ENCODE measurements at places on chromosomes 1 and 21.

- DNase-seq = no peak
Measured at GRCh38 chr1:200290010-200290685, 119.7 kb downstream of the ZNF281 start.

GRCh38 chr21:31252091-31252490 is 92.0 kb downstream of the TIAM1 start:
- no peak for DNase-seq

- DNase-seq = no peak
Measured at GRCh38 chr1:97942161-97943123, 21.6 kb upstream of the DPYD start.

GRCh38 chr21:38679534-38679933 is 126.2 kb upstream of the ETS2 start:
- DNase-seq = no peak

DNA sequence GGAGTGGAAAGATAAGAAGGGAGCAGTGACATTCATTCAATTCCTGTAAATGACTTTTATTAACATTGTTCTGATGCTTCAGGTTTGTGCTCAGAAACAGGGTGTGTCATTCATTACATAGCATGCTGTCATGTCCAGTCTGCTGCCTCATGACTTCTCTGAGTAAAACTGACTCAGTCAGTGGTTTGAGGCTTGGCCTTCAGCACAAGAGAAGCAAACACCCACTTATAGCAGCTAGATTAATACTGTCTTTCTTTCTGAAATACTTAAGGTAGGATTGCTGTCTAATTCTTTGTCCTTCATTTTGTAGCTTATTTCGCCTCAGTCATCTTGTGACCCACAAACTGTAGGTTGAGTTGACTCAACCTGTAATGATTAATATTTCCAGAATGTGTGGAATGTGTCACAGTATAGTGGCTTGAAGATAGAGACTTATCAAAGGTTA is 32.9 kb downstream of the RASAL2 start:
- DNase-seq = no peak

DNA sequence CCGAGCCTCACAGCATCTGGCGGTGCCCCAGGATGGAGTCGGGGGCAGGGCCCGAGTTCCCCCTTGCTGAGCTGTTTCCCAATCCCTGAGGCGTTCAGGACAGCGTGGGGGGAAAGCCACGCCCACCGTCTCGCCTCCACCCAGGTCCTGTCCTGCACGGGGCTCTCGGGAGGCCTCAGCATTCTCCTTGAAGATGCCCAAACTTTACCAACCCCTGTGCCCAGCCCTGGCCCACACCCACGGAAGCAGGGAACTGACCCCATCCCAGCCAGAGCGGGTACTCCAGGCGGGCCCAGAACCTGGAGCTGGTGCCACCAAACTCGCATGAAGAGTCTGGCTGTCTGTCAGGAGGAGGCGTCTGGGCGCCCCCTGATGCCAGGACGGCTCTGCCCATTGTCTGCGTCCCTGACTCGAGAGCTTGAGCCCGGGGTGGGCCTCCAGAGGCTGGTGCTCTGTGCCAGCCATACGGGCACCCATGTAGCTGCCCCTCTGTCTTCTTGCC is 35.3 kb upstream of the POFUT2 start:
- no peak for DNase-seq

DNA sequence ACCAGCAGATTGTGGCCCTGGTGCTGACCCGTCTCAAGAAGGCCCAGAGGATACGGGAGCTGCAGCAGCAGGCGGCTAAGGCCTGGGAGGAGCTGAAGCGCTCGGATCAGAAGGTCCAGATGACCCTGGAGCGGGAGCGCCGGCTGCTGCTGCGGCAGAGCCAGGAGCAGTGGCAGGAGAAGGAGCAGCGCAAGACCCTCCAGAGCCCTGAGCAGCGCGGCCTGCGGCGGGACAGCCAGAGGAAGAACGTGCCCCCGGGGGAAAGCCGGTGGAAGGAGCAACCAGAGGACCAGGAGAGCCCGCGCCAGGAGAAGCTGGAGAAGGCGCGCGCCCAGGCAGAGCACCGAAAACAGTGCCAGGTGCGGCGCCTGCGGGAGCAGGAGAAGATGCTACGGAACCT is 1.0 kb downstream of the CCDC185 start:
- DNase-seq = no peak

DNA sequence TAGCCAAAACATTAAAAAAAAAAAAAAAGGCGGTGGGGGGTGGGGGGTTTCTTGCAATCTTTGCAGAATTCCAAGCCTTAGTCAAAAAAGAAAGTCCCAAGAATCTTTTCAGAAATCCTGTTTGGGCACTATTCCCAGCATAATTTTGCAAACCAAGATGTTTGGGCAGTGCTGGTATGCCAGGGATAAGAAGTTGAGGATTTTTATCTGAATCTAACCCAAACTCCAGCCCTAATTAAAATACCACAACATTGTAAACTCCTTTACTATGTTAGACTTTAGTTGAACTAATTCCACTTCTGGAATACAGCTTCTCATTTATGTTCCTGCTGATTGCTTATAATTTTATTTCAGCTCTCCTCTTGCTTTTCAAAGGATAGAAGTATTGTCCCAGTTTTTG is 504.1 kb upstream of the ADGRL2 start:
- DNase-seq = no peak

- DNase-seq = no peak
Measured at GRCh38 chr1:192559115-192560006, 16.2 kb upstream of the RGS1 start.

- DNase-seq = no peak
Measured at GRCh38 chr21:44049182-44049581, 37.1 kb downstream of the TRAPPC10 start.

- no peak for DNase-seq
Measured at GRCh38 chr1:22739648-22740385, 29.2 kb downstream of the EPHB2 start.

DNA sequence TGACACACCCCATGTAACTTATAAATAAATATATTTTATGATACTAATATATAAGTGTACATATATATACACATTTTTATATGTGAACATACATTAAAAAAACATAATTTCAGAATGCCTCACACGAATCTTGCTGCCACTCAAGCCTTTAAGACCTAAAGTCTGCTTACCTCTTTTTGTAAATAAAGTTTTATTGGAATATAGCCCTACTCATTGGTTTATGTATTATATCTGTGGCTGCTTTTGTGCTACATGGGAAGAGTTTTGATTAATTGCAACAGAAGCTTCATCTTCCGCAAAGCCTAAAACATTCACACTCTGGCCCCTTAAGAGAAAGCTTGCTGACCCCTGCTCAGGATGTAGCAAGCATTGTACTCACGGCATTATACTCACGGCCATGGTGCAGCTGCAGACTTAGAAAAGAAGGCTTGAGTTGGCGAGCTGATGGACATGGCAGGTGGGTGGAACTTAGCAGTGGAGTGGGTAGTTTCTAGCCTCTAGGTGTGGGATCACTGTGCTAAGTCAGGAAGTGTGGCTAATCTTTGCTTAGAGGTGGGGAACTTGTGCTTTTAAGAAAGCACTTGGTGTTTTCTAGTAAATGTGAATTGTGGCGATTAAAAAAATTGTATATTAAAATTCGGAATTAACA is 80.8 kb downstream of the DYRK1A start:
- DNase-seq = no peak

GRCh38 chr1:242243472-242243871 is 244.6 kb upstream of the MAP1LC3C start:
- DNase-seq = no peak

- DNase-seq = no peak
Measured at GRCh38 chr1:66503841-66504470, 30.0 kb upstream of the SGIP1 start.

DNA sequence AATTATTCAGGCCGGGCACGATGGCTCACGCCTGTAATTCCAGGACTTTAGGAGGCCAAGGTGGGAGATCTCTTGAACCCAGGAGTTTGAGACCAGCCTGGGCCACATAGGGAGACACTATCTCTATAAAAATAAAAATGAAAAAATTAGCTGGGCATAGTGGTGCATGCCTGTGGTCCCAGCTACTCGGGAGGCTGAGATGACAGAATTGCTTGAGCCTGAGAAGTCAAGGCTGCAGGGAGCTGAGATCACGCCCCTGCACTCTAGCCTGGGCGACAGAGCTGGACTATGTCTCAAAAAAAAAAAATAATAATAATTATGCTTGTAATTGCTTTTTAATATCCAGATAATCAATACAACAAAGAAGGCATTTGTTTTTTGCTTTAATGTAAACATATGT is 91.3 kb downstream of the RIPK4 start:
- no peak for DNase-seq

Measured in activated effector memory CD4-positive, alpha-beta T cell treated with Interleukin-2 at 50 U/mL for 16 hours (primary cell).